ENCODE measurements at places on chromosomes 11 and 22.

GRCh38 chr11:47248304-47248663 is 330 bp downstream of the ACP2 start:
- peak overlapping the region; percentile 99 for H3K27ac ChIP-seq
- no peak for DNase-seq
- H3K4me3 ChIP-seq: peak overlapping the region; percentile 91
- H3K4me1 ChIP-seq: peaks cover 17% of the 10 kb centered on the region

DNA sequence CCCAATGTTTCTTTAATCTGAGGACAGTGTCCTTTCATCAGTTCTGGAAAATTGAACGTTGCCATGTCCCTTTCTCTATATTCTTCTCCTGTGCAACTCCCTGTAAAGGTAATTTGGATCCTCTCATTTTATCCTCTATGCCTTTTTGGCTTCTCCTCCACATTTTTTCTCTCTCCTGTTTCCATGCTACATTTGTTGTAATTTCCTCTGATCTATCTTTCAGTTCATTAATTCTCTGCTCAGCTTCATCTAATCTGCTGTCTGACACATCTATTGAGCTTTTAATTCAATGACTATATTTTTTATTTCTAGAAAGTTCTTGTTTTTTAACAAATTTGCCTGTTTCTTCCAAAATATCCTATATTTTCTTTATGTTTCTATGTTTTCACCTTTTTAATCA is 59.3 kb downstream of the RPUSD4 start:
- no peaks in the 10 kb centered on the region for H3K4me1 ChIP-seq
- H3K4me3 ChIP-seq: no peak overlapping the region
- peaks cover 4% of the 10 kb centered on the region for H3K36me3 ChIP-seq
- no peak for DNase-seq
- H3K27me3 ChIP-seq: peaks cover 6% of the 10 kb centered on the region
- H3K27ac ChIP-seq: no peak overlapping the region

GRCh38 chr11:110766316-110766715 is 54.1 kb upstream of the ARHGAP20 start:
- peaks cover 6% of the 10 kb centered on the region for H3K4me1 ChIP-seq
- no peak for DNase-seq
- no peaks in the 10 kb centered on the region for H3K36me3 ChIP-seq
- no peak overlapping the region for H3K27ac ChIP-seq

GRCh38 chr11:86947541-86947940 is 7.7 kb downstream of the FZD4 start:
- DNase-seq: no peak
- no peaks in the 10 kb centered on the region for H3K36me3 ChIP-seq

DNA sequence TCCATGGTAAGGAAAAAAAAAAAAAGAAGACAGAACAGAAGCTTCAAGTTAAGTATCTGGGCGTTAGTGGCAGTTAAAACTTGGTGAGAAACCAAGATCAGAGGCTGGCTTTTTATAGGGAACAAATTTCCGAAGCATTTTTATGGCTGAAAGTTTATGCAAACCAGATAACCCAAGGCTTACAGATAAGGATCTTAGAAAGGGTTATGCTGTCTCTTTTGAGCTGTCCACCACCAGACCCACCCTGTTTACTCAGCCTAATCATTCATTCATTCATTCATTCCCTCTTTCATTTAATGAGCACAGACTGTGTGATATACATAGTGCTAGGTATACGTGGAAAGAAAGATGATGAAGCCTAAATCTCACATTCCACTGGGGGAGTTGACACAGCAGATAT is 89.5 kb downstream of the ME3 start:
- H3K4me3 ChIP-seq: no peak overlapping the region
- no peak for DNase-seq
- H3K36me3 ChIP-seq: no peaks in the 10 kb centered on the region
- H3K4me1 ChIP-seq: no peaks in the 10 kb centered on the region
- H3K27ac ChIP-seq: no peak overlapping the region
- peaks cover 6% of the 10 kb centered on the region for H3K27me3 ChIP-seq

GRCh38 chr11:58968251-58968711 is 29.0 kb downstream of the GLYATL1 start:
- peaks cover 42% of the 10 kb centered on the region for H3K27me3 ChIP-seq
- no peak overlapping the region for H3K4me3 ChIP-seq
- H3K36me3 ChIP-seq: no peaks in the 10 kb centered on the region
- DNase-seq: no peak
- H3K27ac ChIP-seq: no peak overlapping the region

DNA sequence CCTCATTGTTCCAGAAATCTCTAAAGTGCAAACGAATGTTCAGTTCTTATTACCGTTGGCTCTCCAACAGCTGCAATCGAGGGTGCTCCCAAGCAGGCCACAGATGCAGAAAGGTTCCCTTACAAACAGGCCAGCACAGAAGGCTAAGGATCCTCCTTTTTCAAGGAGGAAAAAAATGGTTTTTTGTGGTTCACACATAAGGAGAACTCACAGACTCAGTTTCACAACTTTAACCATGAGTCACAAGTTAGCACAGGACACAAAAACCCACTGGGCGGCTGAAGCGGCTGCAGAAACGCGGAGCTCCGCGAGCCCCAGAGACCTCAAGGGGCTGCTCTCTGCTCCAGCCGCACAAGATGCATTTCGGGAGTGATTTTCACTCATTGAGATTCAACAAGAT is 98.2 kb upstream of the PRR5 start:
- no peak overlapping the region for H3K4me3 ChIP-seq
- no peak for DNase-seq
- peaks cover 19% of the 10 kb centered on the region for H3K27me3 ChIP-seq
- no peak overlapping the region for H3K27ac ChIP-seq

- no peak overlapping the region for H3K27ac ChIP-seq
- no peak overlapping the region for H3K4me3 ChIP-seq
- no peak for DNase-seq
- H3K27me3 ChIP-seq: no peaks in the 10 kb centered on the region
- peaks cover 31% of the 10 kb centered on the region for H3K4me1 ChIP-seq
These were observed 83.1 kb downstream of the TBC1D22A start for GRCh38 chr22:46845296-46846149.

GRCh38 chr11:65988791-65989592 is 13.0 kb downstream of the EIF1AD start:
- H3K4me1 ChIP-seq: no peaks in the 10 kb centered on the region
- H3K36me3 ChIP-seq: peaks cover 3% of the 10 kb centered on the region
- peak; percentile 91 for DNase-seq

DNA sequence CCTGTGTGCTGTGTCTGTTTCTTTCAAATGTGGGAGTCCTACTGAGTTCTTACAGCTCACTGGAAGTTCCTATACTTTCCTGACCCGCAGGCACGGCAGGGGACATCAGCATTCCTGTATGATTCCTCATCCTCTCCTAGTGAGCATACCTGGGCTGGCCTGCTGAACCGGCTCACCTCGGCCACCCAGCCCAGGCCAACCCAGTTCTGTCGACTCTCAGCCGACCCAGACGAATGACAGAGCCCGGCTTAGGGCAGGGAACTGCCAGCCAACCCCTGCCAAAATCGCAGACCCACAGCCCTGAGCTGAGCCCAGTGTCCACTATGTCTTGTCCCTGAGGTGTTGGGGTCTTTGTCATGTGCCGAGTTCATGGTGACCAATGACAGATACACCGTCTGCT is 339.7 kb downstream of the BRD1 start:
- no peaks in the 10 kb centered on the region for H3K27me3 ChIP-seq
- no peaks in the 10 kb centered on the region for H3K4me1 ChIP-seq
- H3K27ac ChIP-seq: no peak overlapping the region
- DNase-seq: no peak
- no peak overlapping the region for H3K4me3 ChIP-seq

- no peak overlapping the region for H3K27ac ChIP-seq
- no peak overlapping the region for H3K4me3 ChIP-seq
- H3K27me3 ChIP-seq: no peaks in the 10 kb centered on the region
- DNase-seq: no peak
These were observed 55.4 kb downstream of the PLEKHA7 start for GRCh38 chr11:16958833-16959232.

GRCh38 chr11:131822506-131822905 is 452.1 kb downstream of the NTM start:
- DNase-seq: no peak
- no peak overlapping the region for H3K4me3 ChIP-seq
- H3K4me1 ChIP-seq: no peaks in the 10 kb centered on the region
- H3K36me3 ChIP-seq: no peaks in the 10 kb centered on the region
- H3K27ac ChIP-seq: no peak overlapping the region
- no peaks in the 10 kb centered on the region for H3K27me3 ChIP-seq

DNA sequence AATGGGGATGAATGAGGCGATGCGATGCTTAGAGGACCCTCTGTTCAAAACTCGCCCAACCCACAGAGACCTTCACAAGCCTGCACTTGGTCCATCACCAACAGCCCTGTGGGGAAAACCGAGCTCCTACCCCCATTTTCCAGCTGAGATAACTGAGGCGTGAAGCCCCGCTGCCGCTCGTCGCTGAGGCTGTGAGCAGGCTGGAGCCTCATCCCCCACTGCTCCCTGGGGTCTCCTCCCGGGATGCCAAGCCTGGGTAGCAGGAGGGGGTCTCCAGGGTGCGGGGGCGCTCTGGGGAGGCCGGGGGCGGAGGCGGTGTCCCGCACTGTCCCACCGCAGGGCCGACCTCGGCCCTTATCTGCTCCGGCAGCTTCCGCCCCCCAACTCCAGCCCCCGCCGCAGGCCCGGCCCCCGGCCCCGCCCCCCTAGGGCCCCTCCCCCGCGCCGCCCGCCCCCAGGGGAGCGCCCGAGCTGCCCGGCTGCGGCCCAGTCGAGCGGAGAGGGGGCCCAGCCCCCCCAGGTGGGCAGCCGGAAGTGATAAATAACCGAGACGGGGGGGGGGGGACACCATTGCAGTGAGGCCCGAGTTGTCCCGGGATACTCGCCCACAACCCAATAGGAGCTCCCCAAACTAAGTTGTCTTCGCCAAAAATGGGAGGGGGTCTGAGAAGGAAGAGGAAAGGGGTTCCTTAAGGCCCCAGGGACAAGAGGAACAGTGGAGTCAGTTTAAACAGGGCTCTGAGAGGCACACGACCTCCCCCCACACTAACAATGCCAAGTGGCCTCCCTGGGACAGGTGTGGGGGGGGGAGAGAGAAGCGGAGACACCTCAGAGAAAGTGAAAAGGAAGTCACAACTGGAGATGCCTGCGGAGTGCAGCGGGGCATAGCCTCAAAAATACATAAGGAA is 8.3 kb upstream of the SLC39A13 start:
- peaks cover 7% of the 10 kb centered on the region for H3K4me1 ChIP-seq
- peak; percentile 44 for DNase-seq
- H3K27me3 ChIP-seq: no peaks in the 10 kb centered on the region
- peak overlapping the region; percentile 90 for H3K4me3 ChIP-seq

DNA sequence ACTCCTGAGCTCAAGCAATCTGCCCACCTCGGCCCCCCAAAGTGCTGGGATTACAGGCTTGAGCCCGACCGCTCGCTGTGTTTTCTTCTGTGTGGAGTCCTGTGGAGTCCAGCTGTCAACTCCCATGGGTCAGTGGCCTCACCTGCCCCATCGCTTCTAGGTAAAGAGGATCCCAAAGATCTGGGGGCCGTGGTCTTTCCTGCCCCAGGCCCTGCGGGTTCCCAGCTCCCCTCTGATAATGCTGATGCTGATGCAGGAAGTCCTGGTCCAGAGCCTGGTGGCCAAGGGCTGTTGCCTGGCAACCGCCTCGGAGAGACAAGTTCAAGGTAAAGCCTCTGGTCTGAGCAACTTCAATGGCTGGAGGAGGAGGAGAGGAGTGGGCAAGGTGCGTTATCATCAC is 9.6 kb downstream of the SSTR3 start:
- H3K36me3 ChIP-seq: peaks cover 2% of the 10 kb centered on the region
- H3K4me3 ChIP-seq: no peak overlapping the region
- DNase-seq: no peak
- H3K27ac ChIP-seq: no peak overlapping the region
- H3K27me3 ChIP-seq: no peaks in the 10 kb centered on the region

- H3K4me1 ChIP-seq: no peaks in the 10 kb centered on the region
- no peaks in the 10 kb centered on the region for H3K36me3 ChIP-seq
- DNase-seq: no peak
- no peak overlapping the region for H3K27ac ChIP-seq
- no peaks in the 10 kb centered on the region for H3K27me3 ChIP-seq
These were observed 36.0 kb downstream of the TTLL1 start for GRCh38 chr22:43053176-43053575.

- no peaks in the 10 kb centered on the region for H3K36me3 ChIP-seq
- H3K4me3 ChIP-seq: no peak overlapping the region
These were observed 265.3 kb downstream of the FAT3 start for GRCh38 chr11:92489826-92490399.

DNA sequence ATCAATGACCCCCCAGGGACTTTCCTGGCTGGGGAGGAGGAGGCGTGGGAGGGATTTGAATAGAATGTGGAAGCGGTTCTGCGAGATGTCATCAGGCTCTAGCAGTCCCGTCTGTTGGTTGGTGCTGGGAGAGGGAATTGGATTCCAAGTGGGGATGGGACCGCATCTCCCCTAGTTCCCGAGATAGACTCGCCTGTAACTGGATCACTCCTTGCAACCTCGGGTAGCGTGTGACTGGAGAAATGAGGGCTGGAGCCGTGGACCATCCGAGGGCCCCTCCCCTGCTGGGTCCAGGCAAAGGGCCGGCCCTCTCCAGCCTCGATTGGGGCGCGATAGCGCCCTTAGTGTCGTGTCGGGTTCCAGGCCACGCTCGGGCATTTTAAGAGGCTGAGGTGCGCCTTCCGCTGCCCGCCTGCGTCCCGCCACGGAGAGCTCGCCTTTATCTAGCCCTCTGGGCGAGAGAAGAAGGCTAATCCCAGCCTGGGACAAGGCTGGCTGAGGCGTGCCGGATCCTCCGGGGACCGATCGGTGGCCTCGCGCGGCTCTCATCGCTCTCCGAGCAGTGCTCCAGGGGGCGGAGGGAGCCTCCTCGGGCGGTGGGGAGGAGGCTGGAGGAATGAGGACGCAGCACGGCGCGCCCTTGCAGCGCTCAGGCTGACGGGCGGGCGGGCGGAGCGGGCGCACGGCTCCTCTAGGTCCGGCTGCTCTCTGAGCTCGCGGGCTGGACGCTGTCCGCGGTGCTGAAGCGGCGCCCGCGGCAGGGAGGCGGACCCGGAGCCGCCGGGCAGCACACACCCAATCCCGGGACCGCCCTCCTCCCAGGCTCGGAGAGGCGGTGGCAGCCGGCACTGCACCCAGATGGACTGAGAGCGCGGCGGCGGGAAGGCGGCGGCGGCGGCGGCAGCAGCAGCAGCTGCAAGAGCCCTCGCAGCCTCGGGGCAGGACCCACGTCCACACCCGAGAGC is 107.8 kb downstream of the OSBP2 start:
- peaks cover 60% of the 10 kb centered on the region for H3K27me3 ChIP-seq
- no peak overlapping the region for H3K4me3 ChIP-seq
- peak; percentile 77 for DNase-seq
- H3K4me1 ChIP-seq: peaks cover 17% of the 10 kb centered on the region

DNA sequence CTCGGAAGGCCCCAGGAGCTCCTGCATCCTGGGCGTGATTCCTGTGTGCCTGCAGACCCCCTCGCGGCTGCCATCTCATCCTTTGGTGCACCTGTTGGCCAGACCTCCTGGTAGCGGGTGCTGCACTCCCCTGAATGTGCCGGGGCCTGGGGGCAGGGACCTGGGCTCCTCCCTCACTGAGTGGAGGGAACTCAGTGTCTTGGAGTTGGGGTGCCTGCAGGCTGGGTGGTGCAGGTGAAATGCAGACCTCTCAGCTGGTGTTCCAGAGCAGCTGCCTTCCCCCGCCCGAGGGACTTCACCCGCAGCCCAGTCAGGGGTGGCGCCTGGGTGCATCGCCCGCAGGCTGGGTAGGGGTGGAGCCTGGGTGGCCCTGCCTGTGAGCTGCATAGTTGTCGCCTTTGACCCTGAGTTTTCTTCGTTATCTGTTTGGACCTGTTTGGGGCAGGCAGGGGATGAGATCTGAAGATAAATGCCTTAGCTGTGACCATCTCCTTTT is 31.4 kb downstream of the LRP5 start:
- H3K27ac ChIP-seq: no peak overlapping the region
- no peak for DNase-seq
- no peak overlapping the region for H3K4me3 ChIP-seq
- no peaks in the 10 kb centered on the region for H3K36me3 ChIP-seq

- no peaks in the 10 kb centered on the region for H3K36me3 ChIP-seq
- H3K4me3 ChIP-seq: no peak overlapping the region
- H3K4me1 ChIP-seq: no peaks in the 10 kb centered on the region
- DNase-seq: peak; percentile 12
These were observed 84.1 kb downstream of the NXPE2 start for GRCh38 chr11:114762408-114762807.
